NCI-H1694 (cell line): ENCODE measurements at places on chromosomes 11 and 22.

GRCh38 chr22:23580576-23581259 lies 628 bp upstream of the IGLL1 start:
- no peak for DNase-seq

DNA sequence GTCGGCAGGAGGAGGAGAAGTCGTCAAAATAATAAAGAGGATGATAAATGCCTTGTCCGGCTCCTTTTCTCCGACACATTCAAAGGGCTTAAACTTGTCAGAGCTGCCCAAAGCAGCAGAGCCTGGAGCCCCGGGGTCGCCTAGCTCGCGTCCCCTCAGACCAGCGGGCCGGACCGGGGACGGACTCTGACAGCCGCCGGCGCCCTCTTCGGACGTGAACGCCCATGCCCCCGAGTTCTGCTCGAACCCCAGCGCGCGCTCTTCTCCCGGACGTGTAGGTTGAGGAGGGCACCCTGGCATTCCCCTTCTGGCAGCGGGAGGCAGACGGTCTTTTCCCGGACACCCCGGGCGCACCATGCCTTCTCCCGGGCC lies 999 bp downstream of the FGF3 start:
- no peak for DNase-seq

DNA sequence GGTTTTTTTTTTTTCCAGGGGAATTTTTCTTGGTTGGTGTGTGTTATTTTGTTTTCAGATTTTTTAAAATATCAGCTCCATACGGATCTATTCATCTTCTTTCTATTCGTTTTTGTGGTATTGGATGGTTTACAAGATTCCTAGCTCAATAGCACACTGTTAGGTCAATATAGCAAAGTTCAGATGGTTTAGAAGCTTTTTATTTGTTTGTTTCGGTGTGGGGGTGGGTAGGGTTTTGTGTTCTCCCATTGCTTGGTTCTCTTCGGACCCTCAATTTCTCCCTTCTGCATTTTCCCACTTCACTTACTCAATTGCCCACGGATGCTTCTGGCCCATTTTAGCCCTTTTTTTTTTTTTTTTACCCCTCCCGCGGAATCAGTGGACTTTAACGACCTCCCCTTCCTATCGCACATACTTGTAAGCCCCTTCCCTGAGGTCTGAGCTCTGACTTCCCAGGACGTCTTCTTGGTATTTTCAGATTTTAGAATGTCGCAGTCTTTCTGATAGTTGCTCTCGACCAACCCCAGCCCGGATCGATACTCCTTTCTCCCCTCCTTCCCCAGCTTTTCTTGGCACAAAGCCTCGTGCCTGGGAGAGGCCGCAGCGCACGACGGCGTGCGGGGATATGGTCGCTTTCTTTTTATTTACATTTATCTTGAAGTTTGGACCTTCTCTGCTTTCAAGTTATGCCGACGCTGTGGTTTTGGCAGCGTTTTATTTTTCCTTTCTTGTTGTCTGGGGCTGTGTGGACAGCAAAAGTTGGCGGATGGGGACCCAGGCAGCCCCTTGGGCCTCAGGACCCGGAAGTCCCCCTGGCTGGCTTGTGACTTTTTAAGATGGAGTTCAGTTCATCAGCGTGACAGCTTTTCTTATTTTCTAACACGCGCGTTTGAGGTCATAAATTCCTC lies 4.4 kb upstream of the SPDYC start:
- DNase-seq: no peak

GRCh38 chr11:35968386-35969088 lies 24.7 kb downstream of the LDLRAD3 start:
- DNase-seq: peak; percentile 92

DNA sequence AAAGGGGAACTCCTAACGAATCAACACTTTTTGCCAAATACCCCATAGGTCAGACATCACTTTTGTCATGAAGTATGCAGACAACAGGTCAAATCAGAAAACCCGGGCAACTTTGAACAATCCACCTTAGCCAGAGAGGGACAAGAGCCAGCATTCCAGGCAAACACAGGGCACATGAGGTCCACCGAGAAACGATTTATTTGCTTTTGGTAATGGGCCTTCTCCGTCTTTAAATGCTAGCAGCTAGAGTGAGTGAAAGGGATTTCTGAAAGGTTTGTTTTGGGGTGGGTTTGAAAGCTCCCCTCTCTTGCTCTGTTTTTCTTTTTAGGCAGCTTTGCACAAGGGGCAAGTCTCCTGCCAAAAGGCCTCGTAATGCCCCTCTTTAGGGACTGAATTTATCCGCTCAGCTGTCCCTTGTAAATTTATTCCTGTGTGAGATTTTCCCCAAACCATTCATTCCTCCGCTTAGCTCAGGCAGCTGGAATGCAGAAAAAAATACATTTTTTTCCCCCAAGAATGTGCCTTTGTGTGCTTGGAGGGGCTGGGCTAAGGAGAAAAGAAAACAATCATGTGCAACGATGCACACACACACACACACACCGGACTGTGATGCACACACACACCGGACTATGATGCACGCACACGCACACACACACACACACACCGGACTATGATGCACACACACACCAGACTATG lies 196.9 kb downstream of the SNX19 start:
- no peak for DNase-seq

GRCh38 chr11:117197516-117198456 lies 1.4 kb upstream of the TAGLN start:
- DNase-seq: no peak

- DNase-seq: no peak
Measured at GRCh38 chr11:59151761-59152160, 9.1 kb downstream of the FAM111A start.

- DNase-seq: no peak
Measured at GRCh38 chr22:24391836-24392217, 35.6 kb upstream of the ADORA2A start.

DNA sequence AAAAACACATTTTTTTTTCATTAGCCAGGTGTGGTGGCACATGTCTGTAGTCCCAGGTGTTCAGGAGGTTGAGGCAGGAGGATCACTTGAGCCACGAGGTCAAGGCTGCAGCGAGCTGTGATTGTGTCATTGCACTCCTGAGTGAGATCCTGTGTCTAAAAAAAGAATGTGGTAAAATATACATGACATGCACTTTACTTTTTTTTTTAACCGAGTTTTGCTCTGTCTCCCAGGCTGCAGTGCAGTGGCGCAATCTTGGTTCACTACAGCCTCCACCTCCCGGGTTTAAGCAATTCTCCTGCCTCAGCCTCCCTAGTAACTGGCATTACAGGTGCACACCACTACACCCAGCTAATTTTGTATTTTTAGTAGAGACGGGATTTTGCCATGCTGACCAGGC lies 22.5 kb upstream of the CLDN5 start:
- DNase-seq: no peak

- DNase-seq: no peak
Measured at GRCh38 chr11:126591966-126592489, 236.5 kb downstream of the ST3GAL4 start.
